ENCODE measurements at places on chromosomes 6 and 20. TPM values are rescaled to one million over a fixed set of nuclear protein-coding genes. Genes with fewer than 3 reads are reported as not detected.

Gene SLC18B1
- polyA plus RNA-seq, result 7.6 TPM

DNA sequence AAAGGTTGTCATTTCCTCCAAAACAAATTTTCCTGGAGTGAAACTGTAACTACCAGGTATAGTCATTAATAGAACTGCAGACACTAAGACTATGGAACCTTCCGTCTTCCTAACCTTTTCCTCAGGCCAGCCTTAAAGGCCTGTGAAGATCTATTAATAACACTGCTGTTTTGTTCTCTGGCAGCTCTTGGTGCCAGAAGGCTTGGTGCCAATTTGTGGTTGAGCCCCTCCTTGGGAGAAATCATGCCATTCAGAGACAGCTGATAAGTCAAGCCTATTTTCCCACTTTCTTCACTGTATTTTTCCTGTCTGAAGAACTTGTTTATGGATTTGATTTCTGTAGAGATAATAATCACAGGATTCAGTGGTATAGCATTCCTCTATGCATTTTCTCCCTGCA, 64.8 kb downstream of the HCRTR2 start:
- no peak for DNase-seq

GRCh38 chr6:49636713-49637349, at the start of gene RHAG:
Gene RHAG (minus strand): TSS chr6:49636839. CDS start chr6:49636812, 27 bp downstream.
- DNase-seq, result no peak

Gene TP53INP2
- 11.5 TPM for polyA plus RNA-seq

Gene CASS4
- polyA plus RNA-seq, result 6.9 TPM

DNA sequence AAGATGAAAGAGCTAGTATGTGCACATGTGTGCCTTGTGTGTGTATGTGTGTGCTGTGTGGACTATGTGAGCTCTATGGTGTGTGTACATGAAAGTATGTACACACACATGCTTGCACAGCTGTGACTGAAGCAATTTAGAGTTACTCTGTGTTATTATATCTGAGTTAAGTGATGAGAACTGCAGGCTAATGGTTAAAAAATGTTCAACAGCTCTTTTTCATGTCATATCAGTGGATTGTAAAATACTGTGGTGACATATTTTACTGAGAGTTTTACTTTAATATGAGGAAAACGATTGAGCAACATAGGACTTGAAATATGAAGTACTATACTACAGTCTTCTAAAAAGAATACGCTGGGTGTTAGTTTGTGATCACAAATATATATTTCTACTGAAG, 195.7 kb upstream of the KCNK16 start:
- DNase-seq, result no peak

DNA sequence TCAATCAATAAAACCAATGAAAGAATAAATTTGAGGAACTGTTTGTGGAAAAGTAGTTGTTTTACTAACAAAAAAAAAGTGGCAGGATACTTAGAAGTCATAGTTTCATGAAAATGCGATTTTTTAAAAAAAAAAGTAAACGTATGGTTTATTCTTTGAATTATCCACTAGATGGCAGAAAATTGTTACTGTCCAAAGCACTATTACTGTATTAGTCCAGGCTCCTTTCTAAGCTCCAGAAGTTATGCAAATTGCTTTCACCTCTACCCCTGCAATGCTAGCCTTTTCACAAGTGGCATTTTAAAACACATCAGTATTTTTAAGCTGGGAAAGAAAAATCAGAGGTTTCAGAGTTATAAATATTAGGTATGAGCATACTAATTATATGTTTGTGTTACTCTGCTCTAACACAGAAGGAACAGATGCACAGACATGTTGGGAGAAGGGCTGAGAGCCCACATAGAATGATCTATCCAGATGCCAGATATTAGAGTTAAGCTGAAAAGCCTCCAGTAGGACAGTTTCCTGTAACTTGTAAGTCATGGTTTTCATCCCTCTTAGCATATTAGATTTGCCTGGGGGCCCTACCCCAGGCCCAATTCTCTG, 63.9 kb downstream of the FHL5 start:
- peak; percentile 10 for DNase-seq

- no peak for DNase-seq
Measured at GRCh38 chr6:139625081-139625939, 250.9 kb upstream of the CITED2 start.

DNA sequence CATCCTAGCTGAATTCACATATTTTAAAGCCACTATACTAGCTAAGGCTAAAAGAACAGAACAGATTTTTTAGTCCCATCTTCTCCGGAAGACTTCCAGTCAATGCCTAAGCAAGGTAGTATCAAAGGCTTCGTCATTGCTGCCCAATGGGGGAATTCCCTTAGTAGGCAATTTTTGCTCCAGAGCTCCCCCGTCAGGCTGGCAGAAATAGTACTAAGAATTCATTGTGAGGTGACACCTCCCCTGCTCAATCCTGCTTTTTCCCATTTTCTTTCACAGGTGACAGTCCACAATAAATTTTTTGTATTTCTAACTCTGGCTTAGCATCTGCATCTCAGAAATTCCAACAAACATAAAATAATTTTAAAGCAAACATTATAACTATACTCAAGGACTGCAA, 52.8 kb upstream of the SRSF6 start:
- DNase-seq, result no peak
